ENCODE measurements at places on chromosomes 7 and 10.

GRCh38 chr7:80871228-80871627 is 47.6 kb downstream of the SEMA3C start:
- DNase-seq = no peak

DNA sequence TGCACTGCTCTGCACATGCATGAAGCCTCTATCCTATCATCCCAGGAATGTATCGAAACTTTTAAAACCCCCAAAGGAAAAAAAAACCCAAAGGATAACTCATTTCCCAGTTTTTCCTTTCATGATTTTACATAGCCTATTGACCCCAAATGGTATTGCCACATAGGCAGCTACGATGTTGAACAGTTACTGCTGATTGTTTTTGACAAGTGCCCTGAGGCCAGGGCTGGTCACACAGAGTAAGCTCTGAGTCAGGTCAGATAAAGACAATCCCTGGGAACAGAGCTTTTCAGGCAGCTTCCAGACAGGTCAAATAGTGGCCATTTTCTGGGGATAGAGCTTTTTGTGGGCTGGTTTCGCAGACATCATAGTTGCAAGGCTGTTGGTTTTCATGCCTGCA is 52.1 kb downstream of the MYL10 start:
- no peak for DNase-seq

GRCh38 chr7:18212758-18213157 is 185.1 kb upstream of the PRPS1L1 start:
- no peak for DNase-seq

GRCh38 chr10:66981361-66982052 is 55.7 kb downstream of the LRRTM3 start:
- no peak for DNase-seq

GRCh38 chr10:77188000-77188395 is 449.6 kb downstream of the KCNMA1 start:
- no peak for DNase-seq

GRCh38 chr10:17003651-17004286 is 125.8 kb downstream of the CUBN start:
- DNase-seq = no peak

DNA sequence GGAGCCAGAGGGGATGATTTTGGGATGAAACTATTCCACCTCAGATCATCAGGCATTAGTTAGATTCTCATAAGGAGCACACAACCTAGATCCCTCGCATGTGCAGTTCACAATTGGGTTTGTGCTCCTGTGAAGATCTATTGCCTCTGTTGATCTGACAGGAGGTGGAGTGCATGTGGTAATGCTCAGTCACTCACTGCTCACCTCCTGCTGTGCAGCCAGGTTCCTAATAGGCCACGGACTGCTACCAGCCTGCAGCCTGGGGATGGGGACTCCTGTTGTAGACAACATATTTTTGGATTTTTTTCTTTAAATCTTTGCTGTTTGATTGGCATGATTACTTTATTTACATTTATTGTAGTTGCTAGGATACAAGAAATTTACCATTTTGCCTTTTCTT is 765.0 kb downstream of the INHBA start:
- DNase-seq = no peak
